ENCODE measurements at places on chromosomes 6 and 20. TPM values are rescaled to one million over a fixed set of nuclear protein-coding genes. Genes with fewer than 3 reads are reported as not detected.
A peak's percentile ranks its signal among the peaks of the same experiment; 100 is the strongest.

The GRIK2 gene
- not detected for total RNA-seq

The NOTCH4 gene
- total RNA-seq, result 0.79 TPM

The PAK5 gene
- not detected for total RNA-seq

The ZBTB22 gene
- total RNA-seq, result 20.9 TPM

The MYL9 gene
- 0.61 TPM for total RNA-seq

The PDYN gene
- total RNA-seq, result not detected

The SLCO4A1 gene
- 61.9 TPM for total RNA-seq

The NRSN1 gene
- not detected for total RNA-seq

The MUCL3 gene
- not detected for total RNA-seq

The PCK1 gene
- total RNA-seq, result not detected

DNA sequence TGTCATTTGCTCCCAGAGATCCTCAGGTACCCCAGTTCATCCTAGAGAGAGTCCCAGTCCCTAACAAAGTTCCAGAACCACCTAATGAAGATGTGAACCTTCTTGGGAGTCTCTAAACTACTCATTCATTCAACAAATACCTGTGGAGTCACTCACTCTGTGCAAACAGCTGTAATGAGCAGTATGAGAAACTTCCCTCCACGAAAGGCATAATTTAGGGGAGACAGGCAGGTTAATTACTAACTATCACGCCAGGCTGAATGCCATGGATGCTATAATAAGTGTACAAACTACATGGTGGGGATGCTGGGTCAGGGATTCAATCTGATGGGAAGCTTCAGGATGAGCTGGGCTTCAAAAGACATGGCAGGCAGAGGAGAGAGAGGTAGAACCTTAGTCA lies 70.1 kb upstream of the AFDN start:
- no peak overlapping the region for H3K27ac ChIP-seq
- no peaks in the 10 kb centered on the region for H3K36me3 ChIP-seq
- H3K27me3 ChIP-seq, result peaks cover 6% of the 10 kb centered on the region
- H3K4me1 ChIP-seq, result no peaks in the 10 kb centered on the region

- no peaks in the 10 kb centered on the region for H3K27me3 ChIP-seq
- peak overlapping the region; percentile 94 for H3K27ac ChIP-seq
- DNase-seq, result no peak
- H3K4me3 ChIP-seq, result peak overlapping the region; percentile 80
Measured at GRCh38 chr6:155419161-155419560, 36.5 kb downstream of the NOX3 start.

GRCh38 chr20:8671370-8671961 lies 397.4 kb upstream of the PLCB4 start:
- no peaks in the 10 kb centered on the region for H3K36me3 ChIP-seq
- H3K4me1 ChIP-seq, result peaks cover 6% of the 10 kb centered on the region
- no peak for DNase-seq
- no peak overlapping the region for H3K4me3 ChIP-seq
- no peaks in the 10 kb centered on the region for H3K27me3 ChIP-seq

- no peaks in the 10 kb centered on the region for H3K4me1 ChIP-seq
- no peak overlapping the region for H3K4me3 ChIP-seq
- DNase-seq, result no peak
- H3K36me3 ChIP-seq, result no peaks in the 10 kb centered on the region
- no peaks in the 10 kb centered on the region for H3K27me3 ChIP-seq
Measured at GRCh38 chr20:19712721-19713260, 45.3 kb upstream of the RIN2 start.

DNA sequence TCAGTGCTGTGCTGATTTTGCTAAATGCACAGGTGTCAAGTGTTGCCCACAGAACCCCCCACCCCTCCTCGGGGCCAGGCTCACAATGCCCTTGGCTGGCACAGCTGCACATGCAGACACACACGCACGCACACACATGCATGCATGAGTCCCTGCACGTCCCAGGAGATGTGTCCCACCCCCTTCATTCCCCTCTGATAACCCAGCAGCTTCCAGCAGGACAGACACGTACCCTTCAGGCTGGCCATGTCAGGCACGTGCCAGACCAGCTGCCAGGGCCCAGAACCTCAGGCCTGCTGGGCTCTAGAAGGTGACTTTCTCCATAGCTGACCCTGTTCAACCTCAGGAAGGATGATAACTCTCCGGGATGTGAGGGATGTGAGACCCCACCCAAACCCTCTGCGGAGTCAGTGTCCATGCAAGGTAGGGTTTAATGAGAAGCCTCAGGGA lies 44.4 kb downstream of the MRPL14 start:
- no peak for DNase-seq
- no peak overlapping the region for H3K4me3 ChIP-seq
- no peaks in the 10 kb centered on the region for H3K36me3 ChIP-seq

- no peaks in the 10 kb centered on the region for H3K36me3 ChIP-seq
- H3K4me3 ChIP-seq, result no peak overlapping the region
- DNase-seq, result no peak
- peaks cover 18% of the 10 kb centered on the region for H3K4me1 ChIP-seq
Measured at GRCh38 chr20:46998477-46999240, 104.0 kb downstream of the EYA2 start.

DNA sequence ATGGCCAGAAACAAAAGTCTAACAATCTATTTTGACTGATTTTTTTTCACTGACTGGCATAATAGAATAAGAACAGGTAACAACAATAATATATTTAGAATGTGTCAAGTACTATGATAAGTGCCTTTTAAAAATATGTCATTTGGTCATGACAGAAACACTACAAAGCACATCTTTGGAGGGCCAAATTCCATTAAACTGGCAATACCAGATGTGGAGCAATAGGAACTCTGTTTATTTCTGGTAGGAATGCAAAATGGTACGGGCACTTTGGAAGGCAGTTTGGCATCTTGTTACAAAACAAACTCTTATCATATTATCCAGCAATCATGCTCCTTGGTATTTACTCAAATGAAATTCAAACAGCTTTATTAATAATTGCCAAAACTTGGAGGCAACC lies 39.3 kb downstream of the TENT5A start:
- no peak overlapping the region for H3K27ac ChIP-seq
- no peaks in the 10 kb centered on the region for H3K36me3 ChIP-seq
- no peak overlapping the region for H3K4me3 ChIP-seq
- DNase-seq, result no peak
- H3K4me1 ChIP-seq, result no peaks in the 10 kb centered on the region

DNA sequence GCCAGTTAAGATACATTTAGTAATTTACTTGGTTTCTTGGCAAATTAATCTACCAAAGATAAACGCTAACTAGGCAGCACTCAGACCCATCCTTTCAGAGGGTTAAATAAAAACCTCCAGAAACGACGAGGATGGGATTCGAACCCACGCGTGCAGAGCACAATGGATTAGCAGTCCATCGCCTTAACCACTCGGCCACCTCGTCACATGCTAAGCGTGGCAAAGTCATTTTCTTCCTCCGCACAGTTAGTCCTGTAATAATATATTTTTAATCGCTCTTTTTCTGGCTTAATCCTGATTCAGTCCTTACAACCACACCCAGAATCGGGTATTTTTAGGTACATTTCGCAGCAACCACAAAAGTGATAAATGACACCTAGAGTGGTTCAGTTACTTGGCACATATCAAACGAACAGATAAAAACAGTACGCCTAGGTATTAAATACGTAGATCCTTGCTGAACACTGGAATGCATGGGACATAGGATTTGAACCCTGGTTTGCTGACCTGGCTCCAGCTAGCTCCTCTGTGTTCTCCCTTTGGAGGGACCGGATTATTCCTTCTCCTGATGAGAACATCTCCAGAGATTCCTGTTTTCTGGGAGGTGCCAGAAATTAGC lies 71.6 kb downstream of the GPX5 start:
- H3K27ac ChIP-seq, result no peak overlapping the region
- peaks cover 4% of the 10 kb centered on the region for H3K4me1 ChIP-seq
- no peak for DNase-seq
- H3K36me3 ChIP-seq, result no peaks in the 10 kb centered on the region

DNA sequence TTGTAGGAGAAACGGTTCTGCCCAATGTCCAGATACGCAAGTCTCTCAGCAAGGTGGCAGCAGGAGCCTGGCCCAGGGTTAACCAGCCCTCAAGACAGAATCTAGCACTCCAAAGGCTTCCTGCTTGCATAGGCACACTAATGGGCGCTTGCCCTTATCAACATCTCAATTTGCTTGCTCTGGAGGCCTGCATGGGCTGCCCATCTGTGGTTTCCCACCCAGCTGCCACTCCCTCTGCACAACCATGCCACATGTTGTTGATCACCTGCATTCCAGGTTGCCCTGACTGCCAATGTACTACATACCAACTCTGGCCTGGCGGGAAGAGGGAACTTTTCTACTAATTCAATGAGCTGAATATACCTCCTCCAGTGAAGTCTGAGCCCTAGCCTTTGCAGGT lies 74.6 kb downstream of the ATG5 start:
- peaks cover 1% of the 10 kb centered on the region for H3K4me1 ChIP-seq
- H3K27ac ChIP-seq, result no peak overlapping the region
- no peak overlapping the region for H3K4me3 ChIP-seq
- H3K27me3 ChIP-seq, result no peaks in the 10 kb centered on the region

- H3K4me1 ChIP-seq, result no peaks in the 10 kb centered on the region
- DNase-seq, result no peak
- peaks cover 21% of the 10 kb centered on the region for H3K27me3 ChIP-seq
- H3K27ac ChIP-seq, result no peak overlapping the region
- H3K4me3 ChIP-seq, result no peak overlapping the region
Measured at GRCh38 chr20:59453759-59454560, 150.4 kb upstream of the PHACTR3 start.

GRCh38 chr6:41538556-41539182 lies 7.5 kb upstream of the FOXP4 start:
- no peak overlapping the region for H3K27ac ChIP-seq
- H3K4me1 ChIP-seq, result peaks cover 3% of the 10 kb centered on the region
- H3K27me3 ChIP-seq, result peaks cover 54% of the 10 kb centered on the region
- H3K4me3 ChIP-seq, result no peak overlapping the region

DNA sequence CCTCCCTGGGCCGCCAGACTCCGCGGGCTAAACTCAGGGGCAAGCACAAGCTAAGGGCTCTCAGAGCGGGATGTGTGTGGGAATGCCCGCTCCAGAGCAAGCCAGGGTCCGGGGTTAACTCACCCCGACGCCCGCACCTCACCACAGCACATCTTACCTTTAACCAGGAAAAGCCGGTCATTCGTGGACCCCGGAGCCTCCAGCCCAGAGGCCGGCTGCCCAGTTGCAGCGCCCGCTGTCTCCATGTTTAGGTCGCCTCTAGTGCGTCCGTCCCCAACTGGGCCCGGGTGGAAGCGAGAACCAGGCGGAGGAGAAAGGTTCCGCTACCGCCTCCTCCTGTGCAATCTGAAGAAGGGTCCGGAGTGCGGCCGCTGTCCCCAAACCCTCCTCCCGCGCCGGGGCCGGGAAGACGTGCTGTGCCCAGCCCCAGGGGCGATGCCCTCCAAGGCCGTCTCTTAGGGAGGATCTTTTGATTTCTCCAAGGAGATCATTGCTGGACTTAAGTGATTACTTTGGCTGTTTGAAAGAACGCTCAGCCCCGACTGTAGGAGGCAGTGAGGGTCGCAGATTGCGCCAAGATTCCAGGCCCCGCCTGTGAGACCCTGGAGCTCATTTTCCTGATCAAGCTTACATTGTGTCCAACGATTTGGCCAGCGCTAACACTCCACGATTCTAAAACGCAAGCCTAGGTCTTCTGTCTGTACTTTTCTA lies at the start of gene TMEM242:
Gene TMEM242 (minus strand): TSS at position 265 of the 711 bp plus-strand sequence. CDS start 20 bp downstream, at position 245.
- peak within 1 kb of the TSS; percentile 99 for H3K4me3 ChIP-seq
- peaks cover 30% of the 10 kb centered on the region for H3K27me3 ChIP-seq
- peak within 1 kb of the TSS; percentile 90 for H3K27ac ChIP-seq
- peaks cover 15% of the 10 kb centered on the region for H3K4me1 ChIP-seq
- DNase-seq, result peak; percentile 91

GRCh38 chr6:128244751-128245405 lies 275.5 kb downstream of the PTPRK start:
- H3K27ac ChIP-seq, result no peak overlapping the region
- H3K4me3 ChIP-seq, result no peak overlapping the region
- H3K4me1 ChIP-seq, result peaks cover 18% of the 10 kb centered on the region
- H3K36me3 ChIP-seq, result peaks cover 8% of the 10 kb centered on the region

GRCh38 chr20:53655625-53656292 lies 62.1 kb upstream of the ZNF217 start:
- H3K27ac ChIP-seq, result peak overlapping the region; percentile 68
- H3K4me3 ChIP-seq, result peak overlapping the region; percentile 54
- no peaks in the 10 kb centered on the region for H3K36me3 ChIP-seq
- H3K4me1 ChIP-seq, result peaks cover 60% of the 10 kb centered on the region

GRCh38 chr6:137264311-137265075 lies 45.3 kb upstream of the IFNGR1 start:
- H3K36me3 ChIP-seq, result no peaks in the 10 kb centered on the region
- peaks cover 3% of the 10 kb centered on the region for H3K4me1 ChIP-seq
- peaks cover 33% of the 10 kb centered on the region for H3K27me3 ChIP-seq
- H3K4me3 ChIP-seq, result no peak overlapping the region

GRCh38 chr6:149224399-149224798 lies 93.1 kb upstream of the TAB2 start:
- H3K27ac ChIP-seq, result no peak overlapping the region
- peaks cover 7% of the 10 kb centered on the region for H3K4me1 ChIP-seq
- no peak overlapping the region for H3K4me3 ChIP-seq
- H3K27me3 ChIP-seq, result no peaks in the 10 kb centered on the region
- no peak for DNase-seq

DNA sequence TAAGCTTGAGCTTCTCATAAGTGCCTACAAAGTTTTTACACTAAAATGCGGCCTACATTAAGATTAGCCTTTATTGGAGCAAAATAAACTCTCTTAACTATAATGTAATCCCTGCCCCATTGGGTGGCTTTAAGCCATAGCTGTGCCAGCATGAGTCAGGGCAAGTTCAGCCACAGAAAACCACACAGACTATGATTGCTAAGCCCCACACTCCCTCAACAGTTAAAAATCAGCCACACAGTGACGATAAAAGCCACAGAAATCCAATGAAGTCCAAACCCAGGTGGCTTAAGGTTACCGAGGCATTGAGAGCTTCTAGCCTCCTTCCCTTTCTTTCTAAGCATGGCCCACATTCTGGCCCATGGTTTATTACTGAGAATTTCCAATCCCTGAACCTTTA lies 61.6 kb downstream of the GRM1 start:
- H3K4me1 ChIP-seq, result no peaks in the 10 kb centered on the region
- no peak overlapping the region for H3K4me3 ChIP-seq
- H3K36me3 ChIP-seq, result no peaks in the 10 kb centered on the region
- no peaks in the 10 kb centered on the region for H3K27me3 ChIP-seq
- no peak overlapping the region for H3K27ac ChIP-seq

DNA sequence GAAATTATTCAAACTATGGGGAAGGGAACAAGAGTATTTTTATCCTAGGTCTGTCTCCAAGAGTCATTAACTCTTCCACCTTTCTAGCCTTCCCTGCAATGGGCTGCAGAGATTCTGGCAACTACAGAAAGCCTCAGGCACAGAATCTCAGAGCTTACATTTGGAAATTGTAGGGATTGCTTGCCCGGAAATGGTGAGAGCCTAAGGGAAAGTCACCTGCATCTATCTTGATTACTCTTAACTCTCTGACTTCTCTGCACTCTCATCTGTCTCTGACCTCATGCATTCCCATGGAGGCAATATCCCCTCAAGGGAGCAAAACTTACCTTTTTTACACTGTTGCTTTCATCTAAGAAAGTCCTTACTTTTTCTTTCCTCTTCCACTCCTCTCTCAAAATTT lies 513.2 kb upstream of the MARCKS start:
- no peaks in the 10 kb centered on the region for H3K4me1 ChIP-seq
- H3K4me3 ChIP-seq, result no peak overlapping the region
- no peaks in the 10 kb centered on the region for H3K36me3 ChIP-seq
- H3K27me3 ChIP-seq, result no peaks in the 10 kb centered on the region
- H3K27ac ChIP-seq, result no peak overlapping the region
